ENCODE measurements at places on chromosomes 2 and 18.

- no peak for DNase-seq
Measured at GRCh38 chr2:9287400-9288045, 80.9 kb downstream of the ASAP2 start.

DNA sequence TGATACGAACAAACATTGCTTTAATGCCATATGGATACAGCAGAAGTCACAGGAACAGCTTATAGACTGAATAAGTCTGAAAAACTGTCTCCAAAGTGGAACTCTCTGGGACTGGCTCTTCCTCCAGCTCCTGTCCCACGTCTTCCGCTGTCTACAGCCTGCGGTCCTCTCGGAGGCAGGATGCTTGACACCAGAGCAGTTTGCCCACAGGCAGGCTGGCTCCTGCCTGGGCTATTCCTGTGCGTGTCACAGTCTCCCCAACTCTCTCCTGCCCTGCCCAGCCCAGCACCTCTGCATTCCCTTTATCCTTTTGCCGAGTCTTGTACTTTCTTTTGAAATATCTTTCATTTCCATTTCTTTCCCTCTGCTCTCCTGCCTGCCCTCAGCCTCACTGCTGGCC is 234.1 kb downstream of the FHOD3 start:
- peak; percentile 55 for DNase-seq

GRCh38 chr2:43128559-43128955 is 97.8 kb downstream of the ZFP36L2 start:
- DNase-seq: no peak

- no peak for DNase-seq
Measured at GRCh38 chr2:37326866-37327634, 2.4 kb upstream of the PRKD3 start.

- no peak for DNase-seq
Measured at GRCh38 chr2:118832071-118832790, 15.2 kb downstream of the EN1 start.

DNA sequence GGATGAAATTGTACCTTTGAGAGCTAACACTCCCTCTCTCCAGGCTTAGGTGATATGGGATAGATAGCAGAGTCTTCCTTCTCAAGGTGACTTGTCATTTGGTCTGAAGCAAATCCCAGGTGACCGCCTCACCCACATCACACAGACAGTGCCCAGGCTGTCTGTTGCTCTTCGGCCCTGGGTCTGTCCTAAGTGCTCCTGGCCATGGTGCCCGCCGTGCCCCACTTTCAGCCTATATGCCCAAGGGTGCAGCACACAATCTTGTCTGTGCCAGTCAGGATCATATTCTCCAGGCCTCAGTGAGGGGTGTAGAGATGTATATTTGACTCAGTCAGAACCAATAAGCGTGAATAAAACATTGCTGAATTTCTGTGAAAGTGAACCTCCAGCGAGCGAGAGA is 326.8 kb downstream of the DYSF start:
- DNase-seq: no peak

GRCh38 chr2:128755695-128756364 is 437.2 kb upstream of the HS6ST1 start:
- DNase-seq: no peak

DNA sequence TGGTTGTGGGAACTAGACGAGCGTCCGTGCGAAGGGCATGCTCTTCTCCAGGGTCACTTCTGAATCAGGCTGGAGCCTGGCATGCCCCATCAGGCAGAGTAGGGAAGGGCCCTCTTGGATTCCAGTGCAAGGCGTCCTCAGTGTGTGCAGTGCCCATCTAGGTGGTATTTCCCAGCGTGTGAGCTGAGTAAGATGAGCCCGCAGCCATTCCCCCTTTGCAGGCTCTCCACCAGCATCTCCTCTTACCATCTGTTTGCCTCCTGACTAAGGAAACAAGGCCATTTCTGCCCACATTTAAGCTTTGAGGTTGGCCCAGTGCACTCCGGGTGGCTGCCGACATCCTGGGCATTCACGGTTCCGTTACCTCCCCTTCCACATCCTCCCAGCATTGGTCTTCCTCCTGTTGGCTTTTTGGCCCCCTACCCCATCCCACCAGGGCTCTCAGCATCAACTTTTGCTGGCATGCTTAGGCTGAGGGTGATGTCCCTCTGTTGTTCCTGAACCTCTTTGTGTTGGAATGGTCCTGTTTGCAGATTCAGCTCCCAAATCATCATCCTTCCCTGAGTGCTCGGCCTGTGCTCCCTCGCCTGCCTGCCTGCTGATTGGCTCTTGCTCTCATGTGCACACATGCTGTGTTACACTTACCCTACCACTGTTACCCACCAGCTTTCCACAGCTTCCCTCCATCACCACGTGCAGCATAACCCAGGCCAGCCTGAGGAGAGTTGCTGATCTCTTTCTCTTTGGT is 11.8 kb downstream of the CEP68 start:
- DNase-seq: no peak

GRCh38 chr2:17460371-17461086 is 57.7 kb downstream of the RAD51AP2 start:
- no peak for DNase-seq

DNA sequence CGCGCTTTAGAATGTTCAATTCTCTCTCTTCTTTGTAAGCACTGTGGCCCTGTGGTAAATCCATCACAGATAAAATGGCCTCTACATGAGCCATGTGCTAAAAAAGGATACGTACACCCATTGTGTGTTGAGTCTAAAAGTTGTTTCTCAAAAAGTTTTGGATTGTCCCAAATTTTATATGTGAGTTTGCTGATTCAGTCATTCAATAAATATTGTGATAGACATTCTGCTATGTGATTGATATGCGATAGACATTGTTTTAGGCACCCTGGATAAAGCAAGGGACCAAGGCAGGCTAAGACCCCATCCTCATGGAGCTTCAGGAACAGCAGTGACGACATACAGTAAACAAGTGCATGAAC is 53.5 kb downstream of the E2F6 start:
- no peak for DNase-seq

DNA sequence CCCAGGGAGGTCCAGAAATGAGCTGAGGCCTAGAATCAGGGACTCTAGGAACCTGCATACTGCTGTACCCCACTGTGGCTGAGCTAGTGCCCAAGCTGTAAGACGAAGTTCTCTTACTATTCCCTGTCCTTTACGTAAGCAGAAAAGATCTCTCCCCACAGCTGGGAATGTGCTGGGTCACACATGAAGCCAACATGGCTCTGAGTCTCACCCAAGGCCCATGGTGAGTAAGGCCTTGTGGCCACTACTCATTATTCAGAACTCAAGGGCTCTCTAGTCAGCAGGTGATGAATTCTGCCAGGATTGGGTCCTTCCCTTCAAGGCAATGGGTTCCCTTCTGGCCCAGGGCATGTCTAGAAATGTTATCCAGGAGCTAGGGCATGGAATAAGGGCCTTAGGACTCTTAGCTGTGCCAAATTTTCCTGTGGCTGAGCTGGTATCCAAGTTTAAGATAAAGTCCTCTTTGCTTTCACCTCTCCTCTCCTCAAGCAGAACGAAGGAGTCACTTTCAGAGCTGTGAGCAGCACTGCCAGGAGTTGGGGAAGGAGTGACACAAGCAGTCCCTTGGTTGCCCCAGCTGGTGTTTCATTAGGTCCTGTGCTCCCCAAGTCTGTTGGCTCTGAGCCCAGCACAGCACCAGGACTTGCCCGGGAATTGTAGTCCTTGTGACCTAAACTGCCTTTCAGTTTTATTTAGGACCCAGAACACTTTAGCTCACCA is 707.6 kb downstream of the SLC4A3 start:
- no peak for DNase-seq

GRCh38 chr2:88321449-88322248 is 130.8 kb downstream of the FOXI3 start:
- DNase-seq: no peak

GRCh38 chr2:3041841-3042600 is 335.6 kb downstream of the EIPR1 start:
- DNase-seq: no peak

- DNase-seq: no peak
Measured at GRCh38 chr2:143426296-143426695, 297.1 kb downstream of the ARHGAP15 start.

GRCh38 chr2:96120091-96120720 is 3.8 kb upstream of the ADRA2B start:
- DNase-seq: no peak

DNA sequence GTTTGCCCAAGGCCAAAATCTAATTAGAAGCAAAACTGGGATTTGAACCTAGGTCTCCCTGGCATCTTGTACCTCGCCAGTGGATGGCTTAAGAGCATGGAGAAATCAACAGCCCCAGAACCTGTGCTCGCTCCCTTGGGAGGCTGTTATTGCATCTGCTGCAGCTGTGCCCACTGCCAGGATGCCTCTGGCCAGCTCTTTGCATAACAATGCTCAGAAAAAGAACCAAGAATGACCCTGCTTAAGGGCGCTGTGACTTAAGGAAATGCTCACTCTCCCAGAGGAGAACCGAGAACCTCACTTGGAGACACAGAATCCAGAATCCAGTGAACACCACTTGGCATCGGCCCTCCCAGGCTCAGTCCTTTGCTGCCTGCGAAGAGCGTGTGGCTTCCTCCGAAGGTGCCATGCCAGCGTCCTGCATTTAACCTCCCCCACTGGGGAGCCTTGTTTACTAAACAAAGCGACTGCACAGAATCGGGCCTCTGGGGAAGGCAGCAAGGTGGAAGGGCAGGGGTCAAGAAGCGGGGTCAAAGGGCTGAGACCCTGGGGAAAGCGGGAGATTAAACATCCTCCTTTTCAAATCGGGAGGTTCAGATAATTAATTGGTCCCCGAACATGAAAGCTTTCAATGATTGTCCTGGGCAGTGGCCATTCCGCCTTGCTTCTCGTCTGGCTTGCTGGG is 71.0 kb upstream of the BOD1L2 start:
- DNase-seq: no peak

GRCh38 chr18:22841840-22842239 is 91.3 kb upstream of the RBBP8 start:
- DNase-seq: no peak

DNA sequence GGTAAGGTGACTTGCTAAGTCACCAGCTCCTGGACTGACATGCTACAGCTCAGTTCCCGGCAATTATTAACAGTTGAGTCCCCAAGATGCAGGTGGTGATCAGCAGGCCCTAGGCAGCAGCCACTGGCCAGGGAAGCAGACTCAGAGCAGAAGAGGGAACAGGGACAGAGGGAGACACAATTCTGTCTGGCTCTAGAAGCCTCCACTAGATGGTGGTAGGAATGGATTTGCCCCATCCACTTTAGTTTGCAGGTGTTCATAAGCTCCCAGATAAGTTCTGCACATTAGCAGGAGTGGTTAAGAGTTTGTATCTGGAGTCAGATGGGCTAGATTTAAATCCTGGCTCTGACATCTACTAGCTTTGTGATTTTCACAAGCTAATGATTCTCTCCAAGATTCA is 25.5 kb upstream of the SLC1A4 start:
- no peak for DNase-seq

- no peak for DNase-seq
Measured at GRCh38 chr18:64714086-64714485, 565.2 kb upstream of the LINC00305 start.

- DNase-seq: no peak
Measured at GRCh38 chr2:178990533-178991241, 59.2 kb downstream of the CCDC141 start.

DNA sequence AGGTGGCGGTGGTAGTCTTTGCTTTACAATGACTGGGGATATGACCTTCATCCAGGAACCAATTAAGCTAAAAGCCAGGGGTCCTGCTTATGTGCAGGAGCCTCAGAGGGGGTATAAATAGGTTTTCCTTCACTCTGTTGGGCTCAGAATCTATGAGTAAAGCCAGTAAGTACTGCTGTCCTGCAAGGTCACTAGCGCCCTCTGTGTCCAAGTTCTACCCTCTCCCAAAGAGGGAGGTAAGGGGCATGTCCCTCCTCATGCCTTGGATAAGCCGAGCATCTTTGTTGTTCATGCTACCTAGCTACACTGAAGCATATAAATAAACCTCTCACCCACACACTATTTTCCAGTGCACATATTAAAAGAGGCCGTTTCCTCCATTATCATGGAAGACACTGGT is 79.4 kb downstream of the SPRED2 start:
- no peak for DNase-seq

DNA sequence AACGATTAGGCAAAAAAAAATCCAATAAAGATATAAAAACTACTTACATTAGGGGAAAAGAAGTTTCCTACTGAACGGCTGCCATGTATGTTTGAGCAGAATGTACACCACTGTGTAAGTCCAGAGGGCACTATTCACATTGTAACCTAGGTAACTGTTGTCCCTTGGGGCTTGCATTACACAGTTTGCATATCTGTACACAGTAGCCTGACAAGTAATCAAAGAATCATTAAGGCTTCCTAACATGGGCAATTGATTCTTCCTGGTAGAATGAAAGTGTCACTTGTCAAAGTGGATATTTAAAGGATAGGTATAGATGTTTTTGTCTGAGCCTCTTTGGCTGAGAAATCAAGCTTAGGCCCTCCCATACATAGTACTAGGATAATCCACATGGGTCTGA is 39.1 kb downstream of the PLEK start:
- no peak for DNase-seq

- no peak for DNase-seq
Measured at GRCh38 chr2:33788044-33788443, 188.9 kb upstream of the FAM98A start.

- DNase-seq: no peak
Measured at GRCh38 chr18:36757991-36758390, 70.8 kb downstream of the TPGS2 start.

DNA sequence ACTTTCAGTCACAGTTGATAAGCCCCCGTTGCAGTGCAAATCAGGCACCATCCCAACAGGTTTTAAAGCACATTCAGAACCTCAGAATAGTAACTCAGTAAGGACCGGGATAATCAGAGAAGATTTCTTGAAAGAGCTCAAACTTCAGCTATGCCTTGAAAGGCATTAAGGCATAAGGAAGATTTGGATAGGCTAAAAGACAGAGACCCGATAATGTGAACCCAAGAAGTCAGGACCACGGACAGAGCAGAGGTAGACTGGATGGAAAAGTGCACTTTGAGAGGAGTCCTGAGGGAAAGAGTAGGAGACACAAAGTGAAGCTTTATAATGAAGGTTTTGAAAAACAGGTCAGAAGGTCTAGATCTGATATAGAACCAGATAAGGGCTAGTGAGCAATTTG is 36.9 kb upstream of the KLF7 start:
- no peak for DNase-seq

- DNase-seq: no peak
Measured at GRCh38 chr2:176094349-176094748, 1.8 kb downstream of the HOXD13 start.

DNA sequence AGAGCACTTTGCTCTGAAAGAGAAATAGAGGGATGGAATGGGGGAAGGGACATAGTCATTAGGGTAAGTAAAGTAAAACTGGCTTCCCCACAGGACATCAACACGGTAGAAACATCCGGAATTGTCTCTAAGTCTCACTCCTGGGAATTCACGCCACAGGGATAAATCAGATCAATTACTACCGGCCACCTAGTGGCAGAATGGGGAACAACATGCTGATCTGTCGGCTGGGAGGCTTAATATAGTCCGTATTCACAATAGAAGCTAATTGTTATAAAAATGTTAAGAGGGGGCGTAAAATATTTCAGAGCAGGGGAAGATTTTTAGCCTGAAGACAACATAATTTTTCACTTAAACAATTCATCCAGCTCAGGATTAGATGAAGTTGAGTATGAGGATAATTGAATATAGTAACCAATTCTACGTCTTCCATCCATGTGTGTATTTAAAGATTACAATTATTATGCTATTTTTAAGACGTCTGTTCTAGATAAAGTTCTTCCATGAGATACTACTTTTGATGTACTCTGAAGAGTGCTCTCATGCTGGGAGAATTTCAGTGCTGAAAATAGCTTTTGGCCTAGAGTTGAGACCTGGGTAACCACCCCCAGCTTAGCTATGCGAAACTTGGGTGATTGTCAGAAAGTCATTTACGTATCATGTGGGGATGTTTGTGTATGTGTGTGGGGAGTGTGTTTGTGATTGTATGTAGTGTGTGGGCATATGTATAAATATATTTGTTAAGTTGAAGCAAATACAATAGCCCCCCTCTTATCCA is 65.7 kb downstream of the LRRTM1 start:
- peak; percentile 31 for DNase-seq

Measured in posterior cingulate gyrus (tissue), 11 donors.